ENCODE measurements at places on chromosomes 4 and X. TPM values are rescaled to one million over a fixed set of nuclear protein-coding genes. Genes with fewer than 3 reads are reported as not detected.

SEPTIN6 gene
- 17.5 TPM for total RNA-seq

GRCh38 chr4:95476121-95476520, 72.7 kb downstream of the UNC5C start:
- DNase-seq, result no peak

GRCh38 chr4:118884716-118885115, 3.9 kb upstream of the SYNPO2 start:
- no peak for DNase-seq

DNA sequence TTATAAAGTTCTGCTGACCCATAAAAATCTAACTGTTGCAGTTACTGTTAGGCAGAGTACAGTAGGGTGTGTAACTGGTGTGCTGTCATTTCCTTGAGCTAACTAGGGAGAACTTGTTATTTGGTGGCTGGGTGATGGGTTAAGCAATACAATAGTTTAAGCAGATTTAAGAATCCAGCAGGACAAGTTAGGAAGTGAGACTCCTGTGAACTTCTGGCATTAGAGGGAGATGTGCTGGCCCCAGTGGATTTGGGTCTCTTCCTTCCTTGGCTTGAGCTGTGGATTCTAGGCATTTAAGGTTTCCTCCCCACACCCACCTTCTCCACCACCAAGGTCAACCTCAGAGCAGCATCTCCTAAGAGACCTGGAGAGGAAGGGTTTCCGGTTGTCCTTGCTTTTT, 70.5 kb downstream of the CLCN5 start:
- no peak for DNase-seq

DNA sequence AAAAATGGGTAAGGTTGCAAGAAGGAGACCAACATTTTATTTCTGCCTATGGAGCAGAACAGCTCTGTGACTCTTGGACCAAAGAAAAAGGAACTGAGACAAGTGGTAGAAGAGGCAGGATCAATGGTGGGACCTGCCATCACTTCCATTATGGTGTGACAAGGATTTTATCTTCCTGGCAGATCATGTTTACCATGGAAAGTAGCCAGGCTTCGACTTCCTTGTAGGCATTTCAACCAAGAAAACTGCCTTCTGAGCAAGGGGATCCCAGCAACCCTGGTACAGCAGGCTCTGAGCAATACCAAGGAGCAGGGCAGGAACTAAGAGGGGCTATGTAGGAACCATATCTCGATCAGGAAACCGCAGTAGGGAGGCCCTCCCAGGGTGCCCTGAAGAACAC, 317.4 kb downstream of the IQCM start:
- no peak for DNase-seq

- no peak for DNase-seq
Observed at GRCh38 chr4:7195141-7195515, 2.8 kb downstream of the SORCS2 start.
